ENCODE measurements at places on chromosomes 12 and 14.

DNA sequence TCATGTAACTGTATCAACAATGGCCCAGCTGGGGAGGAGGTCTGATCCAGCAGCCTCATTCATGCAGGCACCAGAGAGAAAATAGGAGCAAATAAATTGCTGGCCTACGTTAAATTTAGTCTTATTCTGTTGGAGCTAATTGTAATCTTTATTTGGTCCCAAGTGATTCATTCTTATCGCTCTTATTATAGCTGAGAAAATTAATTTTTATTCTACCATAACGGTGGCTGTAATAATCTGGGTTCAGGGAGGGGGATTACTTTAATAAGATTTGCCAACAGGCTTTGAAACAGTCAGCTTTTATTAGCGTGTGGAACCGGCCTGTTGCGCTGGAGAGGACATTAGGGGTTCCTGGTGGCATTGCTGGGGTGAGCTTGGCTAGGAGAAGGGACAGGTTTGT lies 254.9 kb downstream of the AACS start:
- DNase-seq = no peak

- no peak for DNase-seq
Observed at GRCh38 chr14:105187935-105188524, 6.9 kb upstream of the NUDT14 start.

DNA sequence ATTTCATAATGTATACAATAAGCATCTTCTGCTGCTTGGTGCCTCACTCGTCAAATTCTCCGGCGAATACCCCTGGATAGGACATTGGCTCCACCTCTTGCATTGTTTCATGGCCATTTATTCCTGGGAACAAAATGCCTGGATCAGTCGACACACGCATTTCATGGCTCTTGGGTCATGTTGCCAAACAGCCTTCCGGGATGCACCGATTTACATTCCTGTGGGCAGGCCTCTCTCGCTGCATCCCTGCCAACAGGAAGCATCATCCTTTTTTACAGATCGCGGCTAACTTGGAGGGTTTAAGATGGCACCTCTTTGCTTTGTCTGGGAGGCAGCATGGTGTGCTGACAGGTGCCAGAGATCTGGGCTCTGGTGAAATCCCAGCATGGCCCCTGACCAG lies 32.7 kb upstream of the RIMBP2 start:
- no peak for DNase-seq

GRCh38 chr12:57455374-57456144 lies 452 bp downstream of the INHBE start:
- DNase-seq = no peak

GRCh38 chr12:64813723-64814122 lies 10.7 kb upstream of the TBC1D30 start:
- no peak for DNase-seq

GRCh38 chr14:50335989-50336824 lies 24.1 kb downstream of the DMAC2L start:
- no peak for DNase-seq

GRCh38 chr12:131087991-131088700 lies 134.4 kb downstream of the ADGRD1 start:
- DNase-seq = no peak

GRCh38 chr12:6377667-6377994 lies 2.3 kb upstream of the SCNN1A start:
- no peak for DNase-seq

DNA sequence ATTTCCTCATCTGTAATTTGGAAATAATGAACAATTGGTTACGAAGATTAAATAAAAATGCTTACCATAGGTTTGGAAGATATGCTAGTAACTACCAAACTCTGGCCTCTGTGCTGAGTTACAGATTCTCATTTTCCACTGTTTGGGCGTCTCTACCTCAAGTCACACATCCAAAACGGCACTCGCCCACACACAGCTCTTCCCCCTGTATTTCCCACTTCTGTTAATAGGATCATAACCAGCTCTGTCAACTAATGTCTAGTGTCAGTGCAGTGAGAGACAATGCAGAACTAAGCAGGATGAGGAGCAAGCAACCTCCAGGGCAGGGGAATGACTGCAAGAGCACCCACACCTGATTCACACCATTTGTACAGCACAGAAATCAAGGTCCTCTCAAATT lies 10.9 kb upstream of the SYCP3 start:
- no peak for DNase-seq

GRCh38 chr14:93104961-93105360 lies 10.8 kb downstream of the ITPK1 start:
- no peak for DNase-seq

Data from NCI-H1048 (cell line).